ENCODE measurements at places on chromosomes 16 and 17. TPM values are rescaled to one million over a fixed set of nuclear protein-coding genes. Genes with fewer than 3 reads are reported as not detected.

TBC1D3H gene
- total RNA-seq, result not detected

KRTAP1-1 gene
- total RNA-seq, result not detected

CTRB2 gene
- not detected for total RNA-seq

GALNS gene
- total RNA-seq, result 37.4 TPM

TXNDC17 gene
- 52.2 TPM for total RNA-seq

CTRB1 gene
- 0.67 TPM for total RNA-seq

ITGAD gene
- total RNA-seq, result 0.41 TPM

KRTAP2-1 gene
- total RNA-seq, result not detected

RAC3 gene
- total RNA-seq, result 4.2 TPM

ZNF423 gene
- 6.7 TPM for total RNA-seq

Data from mucosa of descending colon (tissue), 3 donors.